ENCODE measurements at places on chromosomes 5 and 9.

GRCh38 chr5:124796495-124796894 is 50.1 kb upstream of the ZNF608 start:
- no peak for DNase-seq

- DNase-seq: no peak
Measured at GRCh38 chr9:130868230-130868629, 28.4 kb downstream of the QRFP start.

- DNase-seq: no peak
Measured at GRCh38 chr9:89171693-89172092, 6.9 kb downstream of the SHC3 start.

- DNase-seq: no peak
Measured at GRCh38 chr9:34372467-34373011, 4.2 kb downstream of the MYORG start.
